ENCODE measurements at places on chromosomes 1 and 21.

DNA sequence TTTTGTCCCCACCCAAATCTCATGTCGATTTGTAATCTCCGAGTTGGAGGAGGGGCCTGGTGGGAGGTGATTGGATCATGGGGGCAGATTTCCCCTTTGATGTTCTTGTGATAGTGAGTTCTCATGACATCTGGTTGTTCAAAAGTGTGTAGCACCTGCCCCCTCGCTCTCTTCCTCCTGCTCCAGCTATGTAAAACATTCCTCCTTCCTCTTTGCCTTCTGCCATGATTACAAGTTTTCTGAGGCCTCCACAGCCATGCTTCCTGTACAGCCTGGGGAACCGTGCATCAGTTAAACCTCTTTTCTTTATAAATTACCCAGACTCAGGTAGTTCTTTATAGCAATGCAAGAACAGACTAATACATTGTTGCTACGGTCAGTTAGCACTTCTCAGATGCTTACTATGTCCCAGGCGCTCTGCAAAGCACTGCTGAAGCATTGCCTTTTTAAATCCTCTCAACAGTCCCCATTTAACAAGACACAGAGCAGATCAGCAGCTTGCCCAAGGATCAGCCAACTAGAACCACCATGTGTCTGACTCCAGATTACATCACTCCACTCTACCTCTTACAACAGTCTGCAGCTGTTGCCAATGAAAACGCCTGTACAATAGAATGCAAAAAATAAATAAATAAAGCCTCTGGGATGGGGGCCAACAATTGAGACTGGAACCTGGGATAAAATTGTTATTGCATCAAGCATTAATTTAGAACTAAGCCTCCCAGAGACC lies 52.4 kb upstream of the USP1 start:
- peak; percentile 43 for DNase-seq

- DNase-seq: no peak
Observed at GRCh38 chr1:158089476-158089875, 91.2 kb upstream of the CD1D start.

- DNase-seq: no peak
Observed at GRCh38 chr1:13945856-13946255, 245.9 kb downstream of the PRDM2 start.

DNA sequence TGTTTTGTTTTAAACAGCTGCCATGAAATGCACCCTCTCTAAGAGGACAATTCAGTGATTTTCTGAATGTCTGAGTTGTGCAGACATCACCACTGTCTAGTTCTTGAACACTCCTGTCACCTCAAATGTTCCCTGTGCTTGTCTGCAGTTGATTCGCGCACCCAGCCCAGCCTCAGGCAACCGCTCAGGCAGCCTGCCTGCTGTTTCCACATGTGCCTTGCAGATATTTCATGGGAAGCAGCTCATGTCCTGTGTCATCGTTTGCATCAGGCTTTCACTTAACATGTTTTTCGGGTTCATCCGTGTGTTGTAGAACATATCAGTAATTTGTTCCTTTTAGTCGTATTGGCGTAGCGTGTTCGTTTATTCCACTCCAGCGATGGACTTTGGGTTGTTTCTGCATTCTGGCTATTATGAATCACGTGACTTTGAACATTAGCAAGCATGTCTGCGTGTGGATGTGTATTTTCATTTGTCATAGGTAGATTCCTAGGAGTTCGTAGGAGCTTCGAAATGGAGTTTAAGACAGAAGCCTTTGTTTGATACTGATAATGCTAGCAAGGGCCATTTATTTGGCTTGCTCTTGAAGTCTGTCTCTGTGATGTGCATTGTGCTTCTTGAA lies 12.1 kb downstream of the ADARB1 start:
- no peak for DNase-seq

DNA sequence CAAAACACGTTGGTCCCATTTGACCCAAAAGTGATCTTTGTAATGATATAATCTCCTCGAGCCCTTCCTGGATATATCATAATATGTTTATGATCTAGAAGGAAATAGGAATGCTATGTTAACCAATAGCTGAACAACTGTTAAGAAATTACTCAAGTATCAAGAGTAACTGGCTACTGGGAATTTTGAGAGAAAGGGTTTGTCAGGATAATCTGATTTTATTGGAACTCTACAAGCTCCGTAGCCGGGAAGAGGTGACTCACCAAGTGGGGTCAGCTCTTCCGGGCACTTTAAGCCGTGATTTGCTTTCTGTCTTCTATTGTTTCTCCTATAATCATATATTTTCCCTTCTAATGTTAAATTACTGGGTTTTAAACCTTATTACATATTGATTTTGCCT lies 250.5 kb upstream of the POGK start:
- no peak for DNase-seq

- no peak for DNase-seq
Observed at GRCh38 chr1:219434923-219435297, 178.0 kb downstream of the ZC3H11B start.

- no peak for DNase-seq
Observed at GRCh38 chr1:87113313-87113712, 198.9 kb downstream of the HS2ST1 start.

DNA sequence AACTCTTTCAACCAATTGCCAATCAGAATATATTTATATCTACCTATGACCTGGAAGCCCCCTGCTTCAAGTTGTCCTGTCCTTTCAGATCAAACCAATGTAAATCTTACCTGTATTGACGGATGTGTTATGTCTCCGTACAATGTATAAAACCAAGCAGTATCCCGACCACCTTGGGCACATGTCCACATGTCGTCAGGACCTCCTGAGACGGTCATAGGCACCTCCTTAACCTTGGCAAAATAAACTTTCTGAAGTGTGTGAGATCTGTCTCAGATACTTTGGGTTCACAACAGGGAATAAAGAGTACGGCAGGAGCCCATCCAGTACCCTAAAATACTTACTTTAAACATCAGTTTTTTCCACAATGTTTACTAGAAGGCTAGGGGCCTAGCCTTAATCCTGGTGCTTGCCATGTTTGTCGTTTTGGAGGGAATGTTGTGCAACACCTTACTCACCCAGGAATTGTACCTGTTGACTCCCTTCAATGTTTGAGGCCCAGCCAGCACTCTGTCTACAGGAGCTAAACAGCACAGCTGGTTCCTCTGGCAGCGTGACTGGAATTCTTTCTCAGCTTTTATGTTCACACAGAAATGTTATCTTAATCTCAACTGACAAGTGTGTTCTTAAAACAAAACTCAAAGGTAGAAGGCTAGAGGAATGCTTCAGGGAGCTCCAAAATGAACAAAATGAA lies 90.8 kb upstream of the USP25 start:
- DNase-seq: peak; percentile 8

- DNase-seq: no peak
Observed at GRCh38 chr1:20936621-20937020, 149.5 kb upstream of the HP1BP3 start.

DNA sequence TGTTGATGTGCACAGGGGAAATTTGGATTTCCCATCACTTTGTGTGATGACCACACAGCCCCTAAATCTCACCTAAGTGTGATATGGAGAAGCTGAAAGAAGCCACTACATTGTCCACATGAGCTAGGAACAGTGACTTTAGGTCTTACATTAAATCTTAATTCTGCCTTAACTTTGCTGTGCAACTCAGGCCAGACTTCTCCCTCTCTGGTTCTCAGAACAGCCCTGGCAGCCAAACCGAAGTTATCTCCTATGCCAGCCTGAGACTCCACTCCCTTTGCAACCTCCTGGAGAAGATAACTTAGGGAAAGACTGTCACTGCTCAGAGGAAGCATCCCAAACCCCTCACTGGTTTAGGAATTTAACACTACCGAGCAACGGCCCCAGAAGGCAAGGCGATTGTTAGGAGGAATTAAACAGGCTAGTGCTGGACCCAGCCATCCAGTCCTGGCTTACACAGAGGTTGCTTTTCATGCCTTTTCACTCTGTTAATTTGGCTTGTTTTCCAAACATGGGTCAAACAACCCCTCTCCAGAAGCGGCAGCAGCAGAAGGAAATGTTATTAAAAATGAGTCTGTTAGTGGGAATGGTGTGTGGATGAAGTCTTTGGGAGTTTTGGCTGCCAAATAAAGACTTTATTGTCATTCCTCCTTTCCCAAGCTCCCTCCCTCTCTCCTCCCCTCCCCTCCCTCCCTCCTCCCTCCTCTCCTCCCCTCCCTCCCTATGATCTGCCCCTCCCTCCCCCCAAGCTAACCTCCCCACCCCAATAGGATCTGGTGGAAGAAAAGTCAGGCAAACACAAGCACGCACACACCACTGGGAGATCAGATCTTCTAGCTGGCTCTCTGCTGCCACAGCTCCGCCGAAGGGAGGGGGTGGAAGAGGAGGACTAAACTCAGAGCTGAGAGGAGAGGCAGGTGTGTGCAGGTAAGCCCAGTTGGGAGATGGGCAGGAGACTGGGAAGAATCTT lies at the start of gene PRELP:
Gene PRELP (plus strand): TSS at position 795 of the 970 bp plus-strand sequence. CDS start 7,379 bp downstream, outside the sequence.
- DNase-seq: peak; percentile 86

DNA sequence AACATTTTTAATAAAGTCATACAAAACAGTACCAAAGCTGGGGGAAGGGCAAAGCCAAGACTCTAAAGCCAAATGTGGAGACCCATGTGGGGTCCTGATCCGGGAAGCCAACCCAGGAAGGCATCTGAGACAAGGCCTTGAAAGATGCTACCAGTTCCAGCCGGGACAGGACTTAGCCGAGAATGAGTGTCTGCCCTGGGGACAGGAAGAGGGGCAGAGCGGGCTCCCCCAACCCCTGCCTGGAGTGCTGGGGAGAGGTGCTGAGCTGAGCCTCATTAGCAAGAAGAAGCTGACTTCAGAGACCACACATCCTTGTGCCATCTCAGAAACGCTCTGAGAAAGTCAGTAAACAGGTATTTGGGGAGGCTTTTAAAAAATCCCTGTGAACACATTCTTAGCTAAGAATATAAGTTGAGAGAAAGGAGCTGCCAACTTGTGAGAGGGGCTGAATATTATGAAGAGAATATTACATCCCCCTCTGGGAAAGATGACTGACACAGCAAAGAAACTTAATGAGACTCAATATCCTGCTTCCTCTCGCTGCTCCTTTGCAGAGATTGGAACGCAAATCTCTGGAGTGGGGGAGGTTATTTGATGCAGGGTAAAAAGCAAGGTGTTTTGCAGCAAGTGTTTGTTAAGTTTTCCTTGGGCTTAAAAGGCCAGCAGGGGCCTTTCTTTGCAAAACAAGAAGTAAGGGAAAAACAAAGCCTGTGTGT lies 103.3 kb upstream of the KCND3 start:
- no peak for DNase-seq

- DNase-seq: no peak
Observed at GRCh38 chr21:38527737-38528136, 29.5 kb upstream of the ERG start.

GRCh38 chr1:159211331-159212136 lies 6.9 kb downstream of the ACKR1 start:
- DNase-seq: peak; percentile 68

- no peak for DNase-seq
Observed at GRCh38 chr1:181032535-181032934, 1.2 kb upstream of the MR1 start.

- DNase-seq: no peak
Observed at GRCh38 chr1:181094416-181095212, 6.1 kb downstream of the IER5 start.

DNA sequence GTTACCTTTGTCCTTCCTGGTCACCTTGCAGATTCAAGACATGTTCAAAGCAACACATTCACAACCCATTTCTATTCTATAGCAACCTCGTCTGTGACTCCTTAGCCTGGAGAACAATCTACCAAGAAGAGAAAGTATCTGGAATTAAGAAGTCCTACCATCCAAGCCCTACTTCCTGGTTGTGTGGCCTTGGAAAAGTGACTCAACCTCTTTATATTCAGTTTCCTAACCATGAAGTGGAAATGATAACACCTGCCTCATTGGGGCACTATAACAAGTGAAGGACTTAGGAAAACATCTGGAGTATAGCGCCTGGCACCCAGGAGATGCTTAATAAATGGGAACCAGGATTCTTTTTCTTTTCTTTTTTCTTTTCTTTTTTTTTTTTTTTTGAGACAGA lies 36.5 kb upstream of the SRRM1 start:
- DNase-seq: no peak

- DNase-seq: no peak
Observed at GRCh38 chr1:39971138-39971537, 16.2 kb downstream of the MFSD2A start.

DNA sequence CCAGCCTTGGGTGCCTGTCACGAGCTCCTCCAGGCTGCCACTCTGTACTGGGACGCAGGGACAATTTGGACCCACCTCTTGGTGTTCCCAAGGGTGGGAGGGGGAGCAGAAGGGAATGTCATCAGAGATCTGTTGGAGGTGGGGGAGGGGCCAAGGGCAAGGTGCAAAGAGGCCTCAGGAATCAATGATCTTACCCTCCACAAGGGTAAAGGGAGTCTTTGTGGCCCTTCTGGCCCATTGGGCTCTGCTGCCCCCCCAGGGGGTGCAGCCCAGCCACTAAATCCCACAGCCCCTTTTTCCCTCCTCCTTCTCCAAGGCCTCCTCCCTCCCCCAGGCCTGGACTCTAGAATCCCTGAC lies 8.5 kb downstream of the TTC39A start:
- no peak for DNase-seq

GRCh38 chr1:59767119-59767518 lies 47.6 kb upstream of the HOOK1 start:
- no peak for DNase-seq

DNA sequence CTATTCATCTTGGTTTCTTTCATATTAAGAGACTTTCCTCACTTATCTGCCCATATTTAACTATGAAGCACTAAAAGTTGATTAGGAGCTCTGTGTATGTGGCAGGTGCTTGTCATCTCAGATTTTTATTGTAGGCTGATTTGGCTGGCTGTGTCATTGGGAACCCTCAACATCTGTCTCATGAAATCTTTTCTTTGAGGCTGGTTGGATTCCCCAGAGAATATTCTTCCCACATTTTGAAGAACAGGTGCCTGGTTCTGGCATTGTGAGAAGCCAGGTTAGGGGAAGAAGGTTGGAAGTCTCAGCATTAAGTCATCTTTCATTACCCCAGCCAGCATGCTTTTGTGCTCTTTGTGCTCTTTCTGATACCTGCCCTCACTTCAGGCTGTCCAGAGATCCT lies 37.1 kb downstream of the EEIG2 start:
- DNase-seq: no peak

DNA sequence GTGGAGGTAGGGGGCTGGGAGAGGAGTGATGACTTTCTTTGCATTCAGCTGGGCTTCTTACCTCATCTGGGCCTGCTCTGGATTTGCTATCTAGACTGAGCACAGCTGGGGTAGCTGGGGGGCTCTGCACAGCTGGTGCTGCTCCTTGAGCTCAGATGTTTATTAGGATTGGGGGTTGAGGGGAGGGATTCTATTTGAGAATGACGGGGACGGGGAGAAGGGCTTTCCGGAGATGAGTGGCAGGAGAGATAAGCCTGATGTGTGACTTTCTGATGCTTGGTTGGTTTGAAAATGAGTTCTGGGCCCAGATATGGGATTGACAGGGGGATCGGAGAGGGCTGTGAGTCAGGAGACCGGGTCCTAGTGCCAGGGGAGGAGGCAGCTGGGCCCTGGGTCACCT lies 146.1 kb upstream of the CSF3R start:
- no peak for DNase-seq

DNA sequence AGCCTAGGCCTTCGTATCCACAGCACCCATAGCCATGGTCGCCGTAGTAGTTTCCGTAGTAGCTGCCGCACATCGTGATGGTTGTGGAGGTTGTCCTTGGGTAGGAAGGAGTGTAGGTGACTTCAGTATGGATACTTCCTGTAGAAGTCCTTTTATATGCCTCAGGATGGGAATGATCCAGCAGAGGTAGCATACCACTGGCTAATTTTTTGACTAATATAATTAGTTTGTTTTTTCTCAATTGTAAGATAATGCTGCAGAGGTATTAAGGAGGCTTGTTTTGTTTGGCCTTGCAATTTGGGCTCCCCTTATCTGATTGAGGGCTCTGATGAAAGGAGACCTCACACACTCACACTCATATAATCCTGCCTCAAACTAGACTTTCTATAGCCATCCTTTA lies at the start of gene KRTAP6-2:
Gene KRTAP6-2 (minus strand): TSS at position 101 of the 400 bp plus-strand sequence. CDS start 28 bp downstream, at position 73.
- DNase-seq: no peak

GRCh38 chr1:240417317-240417716 lies 194.6 kb downstream of the GREM2 start:
- DNase-seq: no peak
